Lung microvascular endothelial cell (primary cell): ENCODE measurements at places on chromosomes 11 and 22.

- no peak for DNase-seq
Measured at GRCh38 chr11:95577716-95578460, 211.7 kb downstream of the FAM76B start.

- DNase-seq: no peak
Measured at GRCh38 chr11:107996006-107996776, 12.5 kb upstream of the CUL5 start.

DNA sequence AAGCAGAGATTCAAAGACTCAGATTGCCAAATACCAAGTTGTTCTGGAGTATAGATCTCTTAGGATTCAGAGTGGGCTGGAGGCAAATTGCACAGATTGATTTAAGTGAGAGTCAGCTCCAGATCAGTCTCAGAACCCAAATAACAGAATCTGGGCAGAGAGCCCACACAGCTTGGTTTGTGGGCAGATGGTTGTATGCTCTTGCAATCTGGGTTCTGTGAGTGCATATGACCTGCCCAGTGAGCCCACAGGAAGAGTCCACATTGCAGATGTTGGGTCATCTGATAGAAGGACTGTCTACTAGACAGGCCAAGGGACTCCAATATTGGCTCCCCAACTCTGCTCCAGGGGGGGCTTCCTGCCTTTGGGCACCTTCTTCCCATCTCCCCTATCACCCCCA, 65.9 kb downstream of the ADAMTS15 start:
- no peak for DNase-seq

DNA sequence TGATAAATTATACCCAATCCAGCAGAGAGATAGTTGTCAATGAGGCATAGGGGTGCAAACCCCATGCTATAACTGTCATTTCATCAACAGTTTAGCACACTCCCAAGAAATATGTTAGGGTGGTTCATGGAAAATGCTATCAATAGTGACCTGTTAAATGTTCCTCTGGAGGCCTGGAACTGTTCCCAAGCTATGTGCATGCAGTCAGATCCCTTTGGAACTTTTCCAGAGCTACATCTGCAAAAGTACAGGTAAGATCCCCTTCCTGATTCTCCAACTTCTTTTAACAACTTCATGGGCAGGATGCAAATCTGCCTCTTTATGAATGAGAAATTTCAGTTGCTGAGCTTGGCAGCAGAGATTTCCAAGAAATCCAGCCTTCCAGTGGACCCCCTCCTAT, 27.2 kb downstream of the ABTB2 start:
- DNase-seq: no peak

GRCh38 chr11:62142921-62143320, 19.1 kb downstream of the INCENP start:
- DNase-seq: no peak

DNA sequence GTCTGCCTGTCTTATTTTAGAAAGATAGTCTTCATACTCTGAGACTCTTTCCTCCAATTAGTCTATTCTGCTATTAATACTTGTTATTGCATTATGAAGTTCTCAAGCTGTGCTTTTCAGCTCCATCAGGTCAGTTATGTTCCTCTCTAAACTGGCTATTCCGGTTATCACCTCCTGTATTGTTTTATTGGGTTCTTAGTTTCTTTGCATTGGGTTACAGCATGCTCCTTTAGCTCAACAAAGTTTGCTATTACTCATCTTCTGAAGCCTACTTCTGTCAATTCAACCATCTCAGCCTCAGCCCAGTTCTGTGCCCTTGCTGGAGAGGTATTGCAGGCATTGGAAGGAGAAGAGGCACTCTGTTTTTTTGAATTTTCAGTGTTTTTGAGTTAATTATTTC, 21.0 kb upstream of the OR5AK2 start:
- DNase-seq: no peak
